Aorta (tissue), 5 donors: ENCODE measurements at places on chromosomes 4 and X. TPM values are rescaled to one million over a fixed set of nuclear protein-coding genes. Genes with fewer than 3 reads are reported as not detected.

The EPHA5 gene
- total RNA-seq: 0.10 TPM

The SMIM31 gene
- total RNA-seq: not detected

The TLR2 gene
- 49.9 TPM for total RNA-seq

The SYN1 gene
- 1.5 TPM for total RNA-seq

The SOWAHD gene
- 1.3 TPM for total RNA-seq

The CXCL13 gene
- total RNA-seq: not detected

The PTTG2 gene
- 5.9 TPM for total RNA-seq

The TCEAL3 gene
- total RNA-seq: 77.3 TPM

The PPP1R2C gene
- total RNA-seq: not detected

The TMEM131L gene
- 22.5 TPM for total RNA-seq

The FDCSP gene
- total RNA-seq: not detected

The FMR1 gene
- 45.8 TPM for total RNA-seq

The DKK2 gene
- 2.5 TPM for total RNA-seq

The EGF gene
- total RNA-seq: 0.29 TPM

The GRIA2 gene
- 23.5 TPM for total RNA-seq

The PRR32 gene
- total RNA-seq: not detected

The GYPB gene
- total RNA-seq: not detected

The WNK3 gene
- total RNA-seq: 6.2 TPM

The CXCR3 gene
- total RNA-seq: 0.49 TPM

The PAGE1 gene
- total RNA-seq: not detected

The HTN1 gene
- not detected for total RNA-seq

The FGA gene
- not detected for total RNA-seq

The XAGE2 gene
- not detected for total RNA-seq

The GSPT2 gene
- total RNA-seq: 7.4 TPM

The XAGE1A gene
- not detected for total RNA-seq

The IGSF1 gene
- 2.5 TPM for total RNA-seq

The EPGN gene
- 1.6 TPM for total RNA-seq

The CCDC110 gene
- total RNA-seq: 3.0 TPM

The TACR3 gene
- total RNA-seq: not detected

The CT47B1 gene
- total RNA-seq: not detected

The FRMD7 gene
- total RNA-seq: 0.18 TPM

The DMRTC1B gene
- 0.63 TPM for total RNA-seq

The SERTM2 gene
- not detected for total RNA-seq

The SGMS2 gene
- 39.1 TPM for total RNA-seq

The STARD8 gene
- 17.9 TPM for total RNA-seq

The HPGD gene
- 9.7 TPM for total RNA-seq

The PPEF2 gene
- total RNA-seq: 0.32 TPM

The ZCCHC18 gene
- total RNA-seq: 1.6 TPM

The EFHC2 gene
- 0.84 TPM for total RNA-seq

The RNF128 gene
- not detected for total RNA-seq

The TNMD gene
- 0.36 TPM for total RNA-seq

The ZNF141 gene
- total RNA-seq: 21.0 TPM

The HPSE gene
- total RNA-seq: 3.7 TPM

The TMEM271 gene
- not detected for total RNA-seq

The FABP2 gene
- not detected for total RNA-seq

The AVPR2 gene
- 4.6 TPM for total RNA-seq

The SPANXA2 gene
- total RNA-seq: not detected

The CFP gene
- 6.0 TPM for total RNA-seq

The SSX3 gene
- not detected for total RNA-seq

The UGT2A2 gene
- not detected for total RNA-seq

The CFAP99 gene
- not detected for total RNA-seq

The GPR173 gene
- 4.0 TPM for total RNA-seq

The ZFP42 gene
- not detected for total RNA-seq

The CBR4 gene
- total RNA-seq: 20.5 TPM

The IRS4 gene
- total RNA-seq: not detected

The CBLL2 gene
- not detected for total RNA-seq

The UGT2A1 gene
- total RNA-seq: not detected

The SPRY1 gene
- total RNA-seq: 209 TPM

The HELT gene
- not detected for total RNA-seq
